ENCODE measurements at places on chromosomes 13 and 19.

GRCh38 chr19:43439032-43439708 lies 24.5 kb downstream of the TEX101 start:
- DNase-seq: no peak

DNA sequence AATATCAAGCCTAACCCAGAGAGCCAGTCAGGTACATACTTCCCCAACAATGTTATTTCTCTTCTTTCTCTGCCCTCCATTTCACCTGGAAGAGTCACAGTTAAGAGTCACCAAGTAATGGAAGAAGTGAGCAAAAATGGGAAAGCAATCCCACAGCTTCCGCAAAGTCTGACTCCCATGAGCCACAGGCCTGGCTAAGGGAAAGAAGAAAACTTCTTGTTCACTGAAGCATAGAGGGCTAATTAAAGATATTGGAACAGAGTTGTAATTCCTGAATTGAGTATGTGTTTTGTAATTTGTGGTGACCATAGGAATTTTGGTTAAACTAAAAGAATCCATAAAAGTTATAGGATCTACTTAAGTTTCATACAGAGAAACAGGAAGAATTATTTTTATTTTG lies 830.9 kb upstream of the PCDH20 start:
- DNase-seq: no peak

DNA sequence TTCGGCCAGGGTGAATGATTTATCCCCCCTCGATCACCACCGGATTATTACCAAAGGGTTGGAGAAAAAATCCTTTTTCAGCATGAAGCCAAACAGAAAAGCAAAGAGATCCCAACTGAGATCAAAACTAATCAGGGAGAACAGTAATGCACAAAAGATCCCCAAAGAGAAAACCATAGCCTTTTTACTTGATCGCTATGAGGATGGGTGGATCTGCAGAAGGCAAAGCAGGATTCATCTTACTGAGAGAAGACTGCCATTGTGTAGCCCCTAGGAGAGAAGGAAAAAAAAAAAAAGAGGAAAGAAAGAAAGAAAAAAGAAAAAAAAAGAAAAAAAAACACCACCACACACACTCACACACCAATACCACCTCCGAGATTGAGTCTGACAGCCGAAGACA lies at the start of gene FGF14:
Gene FGF14 (minus strand): TSS at position 283 of the 400 bp plus-strand sequence.
- no peak for DNase-seq

DNA sequence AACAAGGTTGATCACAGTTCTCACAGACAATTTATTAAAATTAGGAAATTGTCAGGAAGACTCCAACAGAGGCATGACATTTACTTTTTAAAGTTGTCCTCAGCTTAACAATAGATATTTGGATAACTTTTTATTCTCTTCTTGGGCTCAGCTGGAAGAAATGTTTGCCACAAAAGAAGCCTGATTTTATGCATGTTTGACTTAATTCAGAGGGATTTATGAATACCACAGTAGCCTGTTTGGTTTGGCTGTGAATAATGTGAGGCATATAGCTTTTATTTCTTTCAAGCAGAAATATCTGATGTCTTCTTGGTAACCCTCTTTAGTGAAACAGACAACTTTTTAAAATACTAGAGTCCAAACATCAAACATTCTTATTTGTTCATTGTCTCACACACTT lies 1464.5 kb upstream of the SLC10A2 start:
- DNase-seq: no peak

DNA sequence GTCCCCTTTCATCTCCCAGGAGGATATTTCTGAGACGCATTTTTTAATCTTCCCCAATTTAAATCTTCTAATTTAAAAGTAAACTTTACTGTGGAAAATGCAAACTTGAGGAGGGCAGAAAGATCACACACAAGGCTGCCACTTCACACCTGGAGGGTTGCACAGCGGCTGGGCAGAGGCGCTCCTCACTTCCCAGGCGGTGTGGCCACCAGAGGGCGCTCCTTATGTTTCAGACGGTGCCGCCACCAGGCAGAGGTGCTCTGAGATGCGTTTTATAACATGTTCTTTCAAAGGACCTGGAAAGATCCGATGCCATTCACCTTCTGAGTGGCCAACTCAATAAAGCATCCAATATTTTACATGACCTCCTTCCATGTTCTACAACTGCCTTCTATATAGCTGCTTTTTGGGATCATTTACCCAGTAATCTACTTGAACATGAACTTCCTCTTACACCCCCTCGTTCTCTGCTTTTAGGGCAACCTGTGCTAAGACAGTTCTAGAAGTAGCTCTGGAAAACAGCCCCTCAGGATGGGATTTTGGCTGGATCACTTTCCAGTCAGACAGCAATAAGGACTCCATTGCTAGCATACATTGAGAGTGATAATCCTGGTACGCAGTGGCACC lies 14.8 kb upstream of the MTUS2 start:
- DNase-seq: no peak

DNA sequence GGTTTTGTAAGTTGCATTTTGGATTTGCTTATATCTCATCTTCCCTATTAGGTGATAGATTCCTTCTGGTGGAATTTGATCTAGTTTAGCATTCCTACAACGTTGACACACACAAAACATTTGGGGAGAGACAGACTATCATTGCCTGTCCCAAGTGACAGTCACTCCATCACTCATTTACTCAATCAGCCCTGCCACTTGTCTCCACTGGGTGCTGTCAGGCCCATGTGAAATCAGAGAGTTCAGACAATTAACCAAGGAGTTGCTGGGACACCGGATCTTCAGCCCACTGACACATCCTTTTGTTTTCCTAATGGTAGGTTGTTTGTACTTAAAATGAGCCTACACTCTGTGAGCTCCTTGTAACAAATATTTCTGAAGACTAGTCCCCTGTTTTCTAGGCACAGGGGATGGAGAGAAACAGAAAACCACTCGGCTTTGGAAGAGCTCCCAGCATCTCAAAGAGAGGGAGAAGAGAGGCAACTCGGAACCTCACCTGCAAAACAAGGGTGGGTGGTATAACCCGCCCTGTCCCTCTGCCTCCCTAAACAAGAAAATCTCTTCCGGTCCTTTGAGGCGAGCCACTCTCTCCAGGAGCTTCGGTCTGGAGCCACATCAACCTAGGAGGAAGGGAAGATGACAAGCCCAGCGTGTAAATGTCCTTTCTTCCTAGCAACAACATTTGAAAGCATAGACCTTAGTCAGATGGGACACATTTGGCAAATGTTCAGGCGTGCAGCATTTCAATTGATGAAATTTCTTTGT lies 440.9 kb upstream of the KLF12 start:
- no peak for DNase-seq

DNA sequence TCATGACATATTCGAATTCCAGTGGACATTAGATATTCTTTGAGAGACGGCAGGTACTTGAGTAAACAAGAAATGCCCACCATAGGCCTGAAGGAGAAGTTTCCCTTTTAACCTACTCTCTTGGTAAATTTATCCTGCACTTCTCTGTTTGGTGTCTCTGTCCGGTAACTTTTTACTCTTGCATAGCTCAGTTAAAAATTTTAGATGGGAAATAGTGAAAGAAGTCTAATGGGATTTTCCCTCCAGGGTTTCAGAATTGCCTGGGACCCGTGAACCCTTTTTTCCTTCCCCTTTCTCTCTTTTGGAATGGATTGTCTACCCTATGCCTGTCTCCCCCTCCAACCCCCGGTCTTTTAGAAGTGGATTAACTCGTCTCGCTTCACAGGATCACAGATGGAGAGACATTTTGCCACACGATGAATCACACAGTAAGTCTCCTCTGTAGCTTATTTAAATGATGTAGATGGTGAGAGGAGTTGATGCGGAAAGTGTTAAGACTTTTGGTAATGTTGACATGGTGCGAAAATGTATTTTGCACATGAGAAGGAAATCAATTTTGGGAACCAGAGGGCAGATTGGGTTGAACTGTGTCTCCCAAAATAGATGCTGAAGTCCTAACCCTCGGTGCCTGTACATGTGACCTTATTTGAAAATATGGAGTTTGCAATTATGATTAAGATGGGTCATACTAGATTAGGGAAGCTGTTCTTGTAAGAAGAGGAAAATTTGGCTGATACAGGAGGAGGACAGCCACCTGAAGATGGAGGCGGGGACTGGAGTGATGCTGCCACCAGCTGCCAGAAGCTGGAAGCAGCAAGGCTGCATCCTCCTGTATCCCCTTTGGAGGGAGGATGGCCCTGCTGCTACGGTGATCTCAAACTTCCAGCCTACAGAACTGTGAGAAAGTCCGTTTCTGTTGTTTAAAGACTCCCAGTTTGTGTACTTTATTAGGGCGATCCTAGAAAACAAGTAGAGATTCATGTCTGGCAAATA lies 711 bp upstream of the MIPEP start:
- no peak for DNase-seq

DNA sequence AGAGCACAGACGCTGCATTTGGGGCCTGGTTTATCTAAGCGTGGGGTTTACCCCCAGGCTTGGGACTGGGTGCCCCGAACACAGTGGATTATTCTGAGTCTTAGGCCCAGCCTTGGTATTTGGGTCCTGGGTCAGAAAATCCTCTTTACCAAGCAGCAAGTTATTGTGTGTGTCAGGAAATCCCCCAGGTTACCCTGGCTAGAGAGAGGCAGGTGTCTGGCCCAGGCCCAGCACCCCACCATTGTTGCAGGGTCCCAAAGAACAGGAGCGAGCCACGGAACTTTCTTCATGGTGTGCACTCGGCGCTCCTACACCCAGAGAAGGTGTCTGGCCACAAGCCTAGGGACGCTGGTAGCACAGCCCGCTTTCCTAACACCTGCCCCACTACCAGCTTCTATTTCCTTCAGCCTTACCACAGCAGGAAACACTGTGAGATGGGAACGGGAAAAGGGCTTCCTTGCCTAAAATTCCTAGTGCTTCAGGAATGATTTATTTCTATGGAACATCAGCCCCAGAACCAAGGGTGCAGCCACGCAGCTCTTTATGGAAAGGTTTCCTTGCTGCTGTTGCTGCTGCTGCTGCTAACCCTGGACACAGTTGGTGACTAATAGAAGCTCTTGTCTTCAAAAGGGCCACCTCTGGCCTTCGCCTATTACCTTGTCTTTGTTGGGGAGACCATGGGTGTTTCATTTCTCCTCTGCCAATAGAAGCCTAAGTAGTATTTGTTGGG lies 7.4 kb upstream of the CDX2 start:
- no peak for DNase-seq

DNA sequence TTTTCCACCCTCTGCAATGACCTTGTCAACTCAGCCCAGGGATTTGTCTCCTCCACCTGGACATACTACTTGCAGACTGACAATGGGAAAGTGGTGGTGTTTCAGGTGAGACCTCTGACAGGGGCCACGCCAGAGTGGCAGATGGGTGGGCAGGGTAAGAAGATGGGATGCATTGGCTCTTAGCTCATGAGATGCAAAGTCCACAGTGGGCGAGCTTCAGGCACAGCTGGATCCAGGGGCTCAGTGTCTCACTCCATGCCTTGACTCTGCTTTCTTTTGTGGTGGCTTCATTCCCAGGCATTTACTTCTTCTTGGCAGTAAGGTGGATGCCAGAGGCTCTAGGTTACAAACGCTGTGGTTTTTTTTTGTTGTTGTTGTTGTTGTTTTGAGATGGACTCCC lies 3.4 kb downstream of the TMEM59L start:
- DNase-seq: no peak

GRCh38 chr13:113077566-113077952 lies 28.0 kb upstream of the F7 start:
- DNase-seq: no peak

DNA sequence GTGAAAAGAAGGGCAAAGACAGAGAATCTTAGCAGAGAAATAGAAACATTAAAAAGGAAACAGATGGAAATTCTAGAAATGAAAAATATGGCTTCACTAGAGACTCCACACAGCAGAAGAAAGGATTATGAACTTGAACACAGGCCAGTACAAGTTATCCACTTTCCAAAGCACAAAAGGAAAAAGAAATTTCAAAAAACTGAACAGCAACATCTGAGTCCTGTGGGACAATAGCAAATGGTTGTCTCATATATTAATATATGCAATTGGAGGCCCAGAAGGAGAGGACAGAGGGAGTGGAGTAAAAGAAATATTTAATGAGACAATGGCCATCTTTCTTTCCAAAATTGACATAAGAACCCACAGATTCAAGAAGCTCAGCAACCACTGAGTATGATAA lies 141.7 kb upstream of the GJB6 start:
- no peak for DNase-seq

DNA sequence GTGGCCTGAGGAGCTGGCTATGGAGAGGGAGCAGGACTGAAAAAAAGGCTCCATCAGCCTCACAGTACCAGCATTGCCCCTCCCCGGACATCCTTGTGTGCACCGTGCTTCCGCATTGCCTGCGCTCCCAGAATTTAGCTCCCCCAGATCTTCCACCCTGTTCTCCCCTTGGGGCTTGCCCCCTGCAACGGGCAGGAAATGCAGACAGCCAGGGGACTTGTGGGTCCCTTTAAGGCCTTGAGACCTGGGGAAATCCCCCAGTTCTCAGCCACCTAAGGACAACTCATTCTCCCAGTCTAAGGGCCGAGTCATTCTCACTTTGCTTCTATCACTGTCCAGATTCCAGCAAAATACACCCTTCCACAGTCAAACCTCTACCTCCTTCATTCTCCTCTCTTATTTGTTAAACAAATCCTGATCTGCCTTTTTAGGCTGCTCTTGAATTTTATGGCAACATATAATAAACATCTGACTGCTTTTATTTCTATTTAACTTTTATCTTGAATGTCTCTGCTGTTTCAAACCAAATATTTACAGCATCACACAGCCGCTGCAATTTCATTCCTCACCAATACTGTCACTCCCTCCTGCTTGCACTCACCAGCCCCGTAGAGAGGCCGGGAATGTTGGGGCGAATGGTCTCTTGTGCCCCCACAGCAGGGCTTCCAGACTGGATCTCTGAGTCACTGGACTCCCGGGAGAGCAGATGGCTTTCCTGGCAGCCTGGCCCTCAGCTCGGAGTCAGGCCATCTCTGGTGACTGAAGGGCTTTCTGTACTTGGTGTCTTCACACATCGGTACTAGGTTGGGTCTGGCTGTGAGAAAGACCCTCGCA lies 221.9 kb downstream of the TSHZ3 start:
- no peak for DNase-seq

- no peak for DNase-seq
Measured at GRCh38 chr19:4196009-4196408, 13.5 kb downstream of the ANKRD24 start.

- no peak for DNase-seq
Measured at GRCh38 chr19:15498910-15499309, 9.4 kb upstream of the CYP4F22 start.

- no peak for DNase-seq
Measured at GRCh38 chr13:46527237-46527636, 25.7 kb upstream of the LRCH1 start.

DNA sequence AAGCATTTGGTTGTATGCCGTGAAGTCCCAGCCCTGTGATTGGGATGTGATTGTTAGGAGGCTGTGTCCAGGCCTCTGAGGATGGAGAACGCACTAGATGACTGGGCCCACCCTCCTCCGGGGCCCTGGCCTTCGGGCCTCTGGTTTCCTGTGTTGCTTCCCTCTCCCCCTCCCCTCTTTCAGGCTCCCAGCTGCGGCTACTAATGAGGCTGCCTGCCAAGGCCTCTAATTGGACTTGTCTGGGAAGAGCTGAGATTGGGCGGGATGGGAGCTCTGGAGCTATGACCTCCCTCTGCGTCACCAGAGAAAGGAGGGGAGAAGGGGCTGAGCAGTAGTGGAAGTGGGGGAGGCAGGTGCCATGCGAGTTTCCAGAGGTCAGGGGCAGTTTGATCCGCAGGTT lies 9.9 kb downstream of the PTH2 start:
- DNase-seq: no peak

GRCh38 chr19:30162718-30163117 lies 209.5 kb upstream of the ZNF536 start:
- DNase-seq: no peak

Measured in stimulated activated CD4-positive, alpha-beta T cell treated with anti-CD3 and anti-CD28 coated beads, Interleukin-12 subunit alpha, Interleukin-12 subunit beta, amount 100 ng/mL, for 24 hours (primary cell).